ENCODE measurements at places on chromosomes 16 and 17. TPM values are rescaled to one million over a fixed set of nuclear protein-coding genes. Genes with fewer than 3 reads are reported as not detected.

The VTN gene
- not detected for total RNA-seq

The KRTAP1-5 gene
- total RNA-seq = not detected

The MT1G gene
- total RNA-seq = 22.4 TPM

The TNFRSF17 gene
- total RNA-seq = not detected

The NPIPA3 gene
- total RNA-seq = 1.5 TPM
